ENCODE measurements at places on chromosomes 4 and X.

GRCh38 chrX:111180750-111181240 is 84.8 kb downstream of the PAK3 start:
- no peak for DNase-seq

DNA sequence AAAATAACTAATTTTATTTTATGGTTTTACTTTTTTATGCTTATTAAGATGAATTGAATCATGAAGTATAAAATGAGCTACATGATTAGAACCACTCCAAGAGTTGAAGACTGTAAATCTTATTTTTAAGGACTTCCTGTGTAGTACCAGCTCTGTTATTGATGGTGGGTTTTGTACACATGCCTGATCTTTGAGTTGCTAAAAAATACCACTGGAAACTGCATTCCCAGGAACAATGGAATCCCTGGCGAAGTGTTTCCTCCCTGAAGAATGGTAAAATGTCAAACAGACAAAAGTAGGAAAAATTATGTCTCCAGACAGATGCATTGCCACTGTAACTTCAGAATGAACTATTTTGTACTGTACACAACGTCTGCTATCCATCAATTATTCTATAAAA is 935.4 kb upstream of the TENM3 start:
- DNase-seq = no peak

- peak; percentile 97 for DNase-seq
These were observed at the start of the genes GRK4 and NOP14 for GRCh38 chr4:2963175-2963965. GRK4 (plus strand) TSS chr4:2963571; CDS start chr4:2964071, 500 bp downstream. NOP14 (minus strand) TSS chr4:2963406; CDS start chr4:2963319, 87 bp downstream.

DNA sequence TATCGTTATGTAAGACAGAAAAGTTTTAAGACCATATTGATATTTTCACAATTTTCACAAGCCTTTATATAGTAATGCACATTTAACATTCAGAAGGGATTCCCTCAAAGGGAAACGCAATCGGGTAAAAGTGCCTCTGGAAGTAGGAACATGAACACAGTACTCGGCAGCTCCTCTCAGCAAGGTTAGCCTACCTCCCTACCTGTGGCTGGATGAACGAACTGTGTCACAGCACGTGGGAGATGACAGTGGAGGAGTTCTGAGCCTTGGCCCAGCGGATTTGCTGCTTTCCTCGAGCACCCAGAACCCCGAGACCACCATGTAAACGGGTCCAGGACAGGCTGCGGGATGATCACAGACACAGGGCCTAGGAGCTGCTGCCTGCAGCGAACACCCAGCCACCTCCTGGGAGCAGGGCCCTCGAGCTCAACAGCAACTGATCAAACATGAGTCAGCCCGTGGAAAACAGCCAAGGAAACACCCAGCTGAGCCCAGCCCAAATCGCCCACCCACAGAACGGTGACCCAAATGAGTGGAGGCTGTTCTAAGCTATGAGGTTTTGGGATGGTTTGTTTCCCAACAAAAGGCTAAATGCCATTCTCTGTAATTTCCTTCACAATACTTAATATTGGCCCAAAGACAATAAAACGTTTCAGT is 30.4 kb downstream of the FAT1 start:
- no peak for DNase-seq

GRCh38 chrX:68894513-68895340 is 65.9 kb downstream of the EFNB1 start:
- no peak for DNase-seq

DNA sequence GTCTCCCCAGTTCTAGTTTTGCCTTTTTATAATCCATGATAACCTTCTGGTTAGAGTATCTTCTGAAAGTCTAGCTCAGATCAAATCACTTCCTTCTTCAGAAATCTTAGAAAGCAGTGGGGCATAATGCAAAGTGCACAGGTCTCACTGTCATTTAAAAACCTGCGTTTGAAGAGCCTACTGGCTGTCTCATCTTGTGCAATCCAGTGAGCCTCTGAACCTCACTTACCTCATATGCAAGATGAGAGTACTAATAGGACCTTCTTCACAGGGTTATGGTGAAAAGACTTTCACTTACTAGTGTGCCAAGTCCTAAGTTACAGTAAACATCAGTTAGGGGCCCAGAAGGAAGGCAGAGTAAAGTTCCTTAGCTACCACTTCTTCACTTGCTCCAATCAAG is 131.4 kb downstream of the ENOX2 start:
- no peak for DNase-seq

DNA sequence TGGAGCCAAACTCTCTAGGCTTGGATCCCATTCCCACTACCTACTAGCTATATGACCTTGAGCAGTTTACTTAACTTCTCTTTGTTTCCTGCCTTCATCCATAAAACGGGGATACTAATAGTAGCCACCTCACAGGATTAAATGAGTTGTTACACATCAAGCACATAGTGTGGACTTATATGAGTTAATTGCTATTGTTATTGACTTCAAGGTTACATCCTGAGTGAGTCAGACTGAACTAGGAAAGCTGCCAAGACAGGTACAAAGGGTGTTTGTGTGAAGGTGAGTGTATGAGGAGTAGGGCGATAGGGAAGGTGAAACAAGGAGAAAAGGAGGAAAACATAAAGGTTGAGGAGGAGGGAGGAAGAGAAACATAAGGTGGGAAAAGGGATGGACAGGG is 32.2 kb downstream of the TFDP3 start:
- no peak for DNase-seq

- DNase-seq = peak; percentile 9
These were observed 126.7 kb upstream of the MBNL3 start for GRCh38 chrX:132615391-132616131.

GRCh38 chr4:127479031-127479622 is 153.6 kb upstream of the INTU start:
- no peak for DNase-seq

- peak; percentile 15 for DNase-seq
These were observed 42.9 kb downstream of the FNIP2 start for GRCh38 chr4:158811704-158812103.

- no peak for DNase-seq
These were observed 149.3 kb downstream of the NWD2 start for GRCh38 chr4:37393889-37394288.

GRCh38 chr4:127632420-127633403 is at the start of gene INTU:
INTU (plus strand) TSS chr4:127632957; CDS start chr4:127633035, 78 bp downstream.
- DNase-seq = peak; percentile 10

GRCh38 chr4:42396752-42397634 is at the start of gene SHISA3:
SHISA3 (plus strand) TSS chr4:42397488; CDS start chr4:42398057, 569 bp downstream.
- DNase-seq = peak; percentile 24

DNA sequence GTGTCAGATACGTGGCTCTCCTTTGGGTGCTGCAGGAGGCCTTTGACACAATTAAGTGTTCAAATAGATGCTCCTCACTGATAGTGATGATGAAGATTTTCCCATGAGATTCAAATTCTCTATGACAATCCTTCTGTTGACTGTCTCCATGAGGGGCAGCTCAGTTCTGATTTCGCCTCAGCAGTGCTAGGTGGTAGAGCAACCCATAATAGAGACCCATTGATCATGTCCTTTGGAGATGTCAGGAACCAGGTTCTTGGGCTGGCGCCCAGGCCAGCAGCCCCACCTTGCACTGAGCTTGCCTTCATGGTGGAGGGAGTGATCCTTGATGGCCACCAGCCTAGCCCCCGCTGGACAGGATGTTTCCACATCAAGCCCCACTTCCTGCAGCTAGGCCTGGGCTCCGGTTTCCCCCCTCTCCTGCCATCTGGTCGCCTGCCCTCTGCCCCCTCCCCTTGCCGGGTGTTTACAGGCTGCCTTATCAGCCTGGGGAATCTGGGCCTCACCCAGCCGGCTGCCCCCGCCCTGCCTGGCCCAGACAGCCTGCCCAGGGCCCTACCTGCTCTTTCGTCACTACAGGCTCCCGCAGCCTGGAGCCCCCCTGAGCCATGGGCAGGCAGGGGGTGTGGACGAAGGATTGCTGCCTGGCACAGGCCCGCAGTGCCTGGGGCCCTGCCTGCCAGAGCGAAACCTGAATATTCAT is 12.6 kb downstream of the ELF4 start:
- no peak for DNase-seq

GRCh38 chr4:137514406-137515111 is 17.7 kb downstream of the PCDH18 start:
- no peak for DNase-seq

DNA sequence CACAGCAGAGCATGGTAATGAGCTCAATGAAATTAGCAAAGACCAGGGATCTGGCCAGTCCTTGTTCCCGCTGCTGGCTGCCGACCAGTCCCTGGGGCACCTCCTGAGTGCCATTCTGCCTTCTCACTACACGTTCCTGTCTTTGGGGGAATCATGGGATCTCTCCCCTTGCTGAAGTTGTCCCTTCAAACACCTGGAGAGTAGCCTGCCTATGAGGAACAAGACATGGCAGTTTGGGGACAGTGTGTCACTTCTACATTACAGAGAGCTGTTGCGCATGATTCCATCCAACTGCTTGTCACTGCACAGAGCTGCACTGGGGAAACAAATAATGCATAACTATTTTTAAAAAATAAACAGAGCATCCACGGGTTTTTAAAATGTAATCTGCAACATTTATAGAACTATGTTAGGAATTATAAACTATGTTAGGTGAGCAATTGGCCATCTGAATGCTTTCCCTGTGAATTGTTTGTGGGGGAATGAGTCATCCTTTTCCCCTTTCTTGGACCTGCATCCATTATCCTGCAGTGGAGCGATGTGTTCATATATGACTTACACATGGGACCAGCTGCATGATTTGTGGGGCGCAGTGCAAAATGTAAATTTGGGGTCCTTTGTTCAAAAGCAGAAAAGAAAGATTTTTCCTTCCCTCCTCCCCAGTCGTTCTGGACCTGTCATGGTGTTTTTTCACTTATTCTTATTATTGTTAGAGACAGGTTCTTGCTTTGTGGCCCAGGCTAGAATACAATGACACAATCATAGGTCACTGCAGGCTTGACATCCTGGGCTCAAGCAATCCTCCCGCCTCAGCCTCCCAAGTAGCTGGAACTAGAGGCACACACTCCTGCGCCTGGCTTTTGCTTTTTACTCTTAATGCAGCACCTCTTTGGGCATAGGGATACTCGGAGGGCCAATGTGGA is 115.0 kb upstream of the TBL1X start:
- DNase-seq = no peak

- no peak for DNase-seq
These were observed 78.7 kb upstream of the CBLL2 start for GRCh38 chrX:22193851-22194659.

DNA sequence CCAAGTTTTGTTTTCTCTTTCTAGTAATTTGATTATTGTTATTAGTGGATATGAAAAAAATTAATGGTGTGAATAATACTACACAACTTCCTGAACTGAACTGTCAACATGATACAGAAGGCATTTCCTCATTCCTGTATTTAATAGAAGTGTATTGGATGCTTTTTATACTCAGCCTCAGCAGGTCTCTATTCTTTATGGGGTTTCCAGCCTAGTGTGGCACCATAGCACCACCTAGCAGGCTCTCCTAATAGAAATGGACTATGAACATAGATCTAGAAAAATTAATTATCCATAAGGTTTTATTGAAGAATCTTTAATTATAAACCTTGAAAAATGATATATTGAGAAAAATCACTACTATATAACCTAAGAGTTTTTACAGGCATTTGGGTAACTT is 52.4 kb downstream of the GLRB start:
- no peak for DNase-seq

DNA sequence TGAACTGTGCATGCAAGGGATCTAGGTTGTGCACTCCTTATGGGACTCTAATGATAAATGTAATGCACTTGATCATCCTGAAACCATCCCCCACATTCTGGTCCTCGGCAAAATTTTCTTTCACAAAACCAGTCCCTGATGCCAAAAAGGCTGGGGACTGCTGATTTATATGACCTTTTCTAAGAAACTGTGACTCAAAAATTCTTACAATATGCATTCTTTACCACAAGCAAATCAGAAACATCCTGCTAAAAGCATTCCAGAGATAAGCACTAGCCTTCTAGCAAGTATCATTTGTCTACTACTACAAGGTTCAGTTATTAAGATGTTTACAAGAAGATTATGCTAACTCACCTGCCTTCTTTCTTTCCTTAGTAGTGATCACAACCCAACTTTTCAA is 166.5 kb upstream of the PCDH7 start:
- no peak for DNase-seq

DNA sequence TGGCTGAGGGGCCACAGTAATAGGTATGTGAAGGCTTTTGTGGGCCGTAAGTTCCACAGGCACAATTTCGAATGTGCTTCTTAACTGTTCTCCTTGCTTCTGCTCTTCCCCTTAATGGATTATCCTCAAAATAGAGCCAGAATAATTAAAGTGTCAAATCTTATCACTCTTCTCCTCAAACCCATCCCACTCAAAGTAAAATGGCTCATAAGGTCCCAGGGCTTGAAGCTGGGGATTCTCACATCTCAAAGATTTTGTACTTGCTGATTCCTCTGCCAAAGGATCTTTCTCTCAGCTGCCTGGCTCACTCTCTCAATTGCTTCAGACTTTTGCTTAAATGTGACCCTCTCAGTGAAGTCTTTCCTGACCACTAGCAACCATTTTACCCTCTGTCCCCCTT is 16.6 kb downstream of the ADAMTS3 start:
- no peak for DNase-seq

GRCh38 chr4:76606645-76607265 is 171.7 kb downstream of the SHROOM3 start:
- DNase-seq = no peak

- no peak for DNase-seq
These were observed 79.2 kb upstream of the EFHC2 start for GRCh38 chrX:44422631-44423030.

- no peak for DNase-seq
These were observed 2.0 kb upstream of the MXD4 start for GRCh38 chr4:2263926-2264321.

DNA sequence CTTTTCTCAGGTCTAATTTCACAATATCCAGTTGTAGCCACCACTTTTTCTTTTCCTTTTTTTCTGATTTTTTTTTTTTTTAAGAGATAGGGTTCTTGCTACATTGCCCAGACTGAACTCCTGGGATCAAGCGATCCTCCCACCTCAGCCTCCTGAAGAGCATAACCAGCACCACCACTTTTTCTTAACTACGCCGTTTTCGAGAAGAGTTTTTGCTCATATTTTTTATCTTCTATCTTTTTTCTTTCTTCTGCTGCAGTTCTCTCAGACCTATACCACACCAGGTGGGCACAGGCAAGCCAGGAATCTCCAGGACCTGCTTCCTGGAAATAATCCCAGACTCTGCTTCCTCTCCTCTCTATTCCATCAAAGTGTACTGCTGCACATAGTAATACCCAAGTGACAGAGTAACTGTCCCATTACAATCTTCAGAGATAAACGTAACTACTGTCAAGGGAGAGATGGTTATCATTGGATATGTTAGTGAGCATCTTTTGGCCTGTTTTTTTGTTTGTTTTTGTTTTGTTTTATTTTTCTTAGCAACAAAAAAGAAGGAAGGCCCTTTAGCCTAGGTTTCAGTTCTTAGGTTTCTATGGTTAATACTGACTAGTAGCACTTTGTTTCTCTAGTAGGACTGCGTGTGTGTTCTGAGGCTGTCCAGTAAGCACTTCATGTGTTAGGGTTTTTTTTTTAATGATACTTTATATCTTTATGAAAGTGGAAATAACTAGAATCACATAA is 59.2 kb upstream of the TXK start:
- DNase-seq = no peak

DNA sequence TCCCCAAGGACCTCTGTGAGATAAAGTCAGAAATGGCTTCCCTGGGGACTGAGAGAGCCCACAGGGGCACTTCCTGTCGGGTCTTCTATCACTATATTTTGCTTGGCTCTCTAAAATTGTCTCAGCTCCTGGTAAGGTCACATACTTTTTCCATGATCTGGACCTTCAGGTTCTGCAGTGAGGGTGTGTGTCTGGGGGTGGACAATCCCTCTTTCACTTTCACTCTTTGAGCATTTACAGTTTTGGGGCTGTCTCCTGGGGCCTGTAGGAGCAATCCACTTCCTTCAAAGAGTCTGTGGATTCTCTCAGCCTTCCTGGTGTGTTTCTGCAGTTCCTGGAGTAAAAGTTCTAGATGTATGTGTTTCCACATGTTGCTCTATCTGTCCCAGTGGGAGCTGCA is 335.7 kb downstream of the FSTL5 start:
- no peak for DNase-seq

- no peak for DNase-seq
These were observed 5.5 kb upstream of the WFS1 start for GRCh38 chr4:6264225-6264540.
